Stimulated activated CD8-positive, alpha-beta memory T cell treated with anti-CD3 and anti-CD28 coated beads, Interleukin-7, amount 100 ng/mL, for 1 hour (primary cell): ENCODE measurements at places on chromosomes 1 and 21.

DNA sequence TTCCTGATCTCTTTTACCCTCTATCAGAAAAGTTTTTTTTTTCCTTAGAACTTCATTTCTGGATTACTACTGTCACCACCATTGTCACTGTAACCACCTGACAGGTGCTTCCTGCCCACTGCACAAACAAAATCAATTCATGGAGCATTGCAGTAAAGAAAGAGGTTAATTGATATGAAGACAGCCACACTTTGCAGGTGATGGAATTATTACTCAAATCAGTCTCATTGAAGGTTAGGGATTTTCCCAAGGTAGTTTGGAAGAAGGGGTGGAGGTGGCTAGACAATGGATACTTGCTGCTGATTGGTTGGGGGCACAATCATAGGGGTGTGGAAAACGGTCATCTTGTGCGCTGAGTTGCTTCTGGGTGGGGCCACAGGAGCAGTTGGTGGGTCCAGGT lies 230.8 kb upstream of the CACYBP start:
- no peak for DNase-seq

GRCh38 chr1:38839363-38839762 lies 20.2 kb downstream of the RRAGC start:
- DNase-seq: no peak

GRCh38 chr1:98360864-98361263 lies 300.7 kb upstream of the SNX7 start:
- no peak for DNase-seq

DNA sequence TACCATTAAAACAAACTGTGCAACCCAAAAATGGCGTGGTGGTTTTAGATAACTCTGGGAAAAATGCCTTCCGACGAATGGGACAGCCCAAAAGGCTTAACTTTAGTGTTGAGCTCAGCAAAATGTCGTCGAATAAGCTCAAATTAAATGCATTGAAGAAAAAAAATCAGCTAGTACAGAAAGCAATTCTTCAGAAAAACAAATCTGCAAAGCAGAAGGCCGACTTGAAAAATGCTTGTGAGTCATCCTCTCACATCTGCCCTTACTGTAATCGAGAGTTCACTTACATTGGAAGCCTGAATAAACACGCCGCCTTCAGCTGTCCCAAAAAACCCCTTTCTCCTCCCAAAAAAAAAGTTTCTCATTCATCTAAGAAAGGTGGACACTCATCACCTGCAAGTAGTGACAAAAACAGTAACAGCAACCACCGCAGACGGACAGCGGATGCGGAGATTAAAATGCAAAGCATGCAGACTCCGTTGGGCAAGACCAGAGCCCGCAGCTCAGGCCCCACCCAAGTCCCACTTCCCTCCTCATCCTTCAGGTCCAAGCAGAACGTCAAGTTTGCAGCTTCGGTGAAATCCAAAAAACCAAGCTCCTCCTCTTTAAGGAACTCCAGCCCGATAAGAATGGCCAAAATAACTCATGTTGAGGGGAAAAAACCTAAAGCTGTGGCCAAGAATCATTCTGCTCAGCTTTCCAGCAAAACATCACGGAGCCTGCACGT lies 82.1 kb downstream of the PRDM2 start:
- DNase-seq: no peak

DNA sequence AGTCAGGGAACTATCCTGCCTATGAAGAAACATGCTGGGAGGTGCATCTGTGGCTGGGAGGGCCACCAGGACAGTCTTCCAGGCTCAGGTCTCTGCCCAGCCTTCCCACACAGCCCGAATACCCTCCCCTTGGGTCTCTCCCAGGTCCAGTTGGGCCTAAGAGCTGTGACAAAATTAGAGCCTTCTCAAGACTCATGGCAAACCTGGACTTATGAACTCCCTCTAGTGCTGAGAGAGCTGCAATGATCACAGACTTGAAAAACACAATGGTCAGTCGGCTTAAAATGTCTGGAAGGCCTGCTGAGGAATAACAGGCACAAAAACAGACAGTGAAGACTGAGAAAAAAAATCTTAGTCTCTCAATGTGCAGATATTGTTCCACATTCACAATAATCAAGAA lies 325.1 kb downstream of the BRINP2 start:
- DNase-seq: no peak

DNA sequence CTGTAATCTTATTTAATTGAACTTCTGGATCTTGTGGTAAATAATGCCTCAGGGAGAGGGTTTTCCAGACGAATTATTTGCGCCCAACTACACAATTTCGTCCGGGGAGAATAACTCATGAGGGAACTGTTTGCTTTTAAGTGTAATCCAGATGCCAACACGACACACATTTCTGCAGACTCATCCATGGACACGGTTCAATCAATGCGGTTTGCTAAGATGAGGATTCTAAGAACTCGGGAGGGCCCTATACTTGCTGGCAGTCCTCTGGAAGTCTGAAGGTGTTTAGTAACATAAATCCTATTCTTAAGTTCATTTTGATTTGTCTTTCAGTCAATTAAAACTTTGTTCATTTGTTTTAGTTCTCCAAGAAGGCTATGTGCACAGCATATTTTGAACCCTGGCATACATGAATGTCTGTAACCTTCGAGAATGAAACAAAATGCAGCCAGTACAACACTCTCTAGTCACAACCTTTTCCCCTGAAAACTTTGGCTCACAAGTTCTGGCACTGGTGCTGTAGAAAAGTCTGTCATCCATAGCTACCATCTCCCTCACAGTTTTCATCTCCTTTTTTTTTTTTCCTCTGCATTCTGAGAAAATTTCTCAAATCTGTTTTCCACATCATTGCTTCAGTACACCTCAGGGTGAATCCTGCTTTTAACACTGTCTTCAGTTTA lies 38.8 kb downstream of the DIPK1A start:
- DNase-seq: no peak

GRCh38 chr1:236083650-236084385 lies 18.9 kb upstream of the NID1 start:
- no peak for DNase-seq

DNA sequence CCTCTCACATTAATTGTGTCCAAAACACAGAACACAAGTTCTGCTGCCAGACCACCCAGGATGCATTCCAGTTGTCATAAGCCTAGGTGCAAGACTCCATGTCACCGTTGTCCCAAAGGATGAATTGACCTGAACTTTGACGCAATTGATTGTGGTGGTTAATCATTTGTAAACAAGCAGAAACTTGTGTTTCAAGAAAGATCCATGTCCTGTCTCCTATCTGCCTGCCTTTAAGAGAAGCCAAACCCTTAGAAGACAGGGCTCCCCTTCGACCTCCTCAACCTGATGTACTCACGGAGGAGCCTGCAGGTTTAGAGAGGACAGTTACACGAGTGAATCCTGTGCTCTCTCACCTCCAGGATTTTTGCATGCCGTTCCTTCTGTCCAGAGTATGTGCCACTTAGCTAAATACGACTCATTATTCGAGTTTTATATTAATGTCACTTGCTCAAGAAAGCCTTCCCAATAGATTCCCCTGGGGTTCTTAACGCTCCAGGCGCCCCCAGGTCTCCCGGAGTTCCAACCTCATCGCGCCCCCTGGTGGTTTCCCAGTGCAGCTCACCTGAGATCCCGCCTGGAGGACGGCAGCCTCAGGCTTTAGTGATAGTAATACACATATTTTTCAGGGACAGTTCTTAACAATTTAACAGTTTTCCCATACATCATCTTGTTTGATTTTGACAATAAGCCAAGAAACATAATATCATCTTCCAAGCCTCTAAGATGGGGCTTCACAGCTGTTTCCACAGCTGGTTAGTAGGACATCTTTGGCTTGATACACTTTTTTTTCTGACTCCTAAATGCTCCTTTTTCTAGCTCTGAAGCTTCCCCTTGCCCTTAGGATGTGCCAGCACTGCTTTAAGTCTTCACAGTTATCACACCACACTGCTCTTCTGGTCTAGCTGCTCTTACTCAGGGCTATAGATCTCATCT lies 2.4 kb upstream of the C8B start:
- no peak for DNase-seq

- no peak for DNase-seq
These were observed 32.2 kb upstream of the SYT2 start for GRCh38 chr1:202742496-202742895.

DNA sequence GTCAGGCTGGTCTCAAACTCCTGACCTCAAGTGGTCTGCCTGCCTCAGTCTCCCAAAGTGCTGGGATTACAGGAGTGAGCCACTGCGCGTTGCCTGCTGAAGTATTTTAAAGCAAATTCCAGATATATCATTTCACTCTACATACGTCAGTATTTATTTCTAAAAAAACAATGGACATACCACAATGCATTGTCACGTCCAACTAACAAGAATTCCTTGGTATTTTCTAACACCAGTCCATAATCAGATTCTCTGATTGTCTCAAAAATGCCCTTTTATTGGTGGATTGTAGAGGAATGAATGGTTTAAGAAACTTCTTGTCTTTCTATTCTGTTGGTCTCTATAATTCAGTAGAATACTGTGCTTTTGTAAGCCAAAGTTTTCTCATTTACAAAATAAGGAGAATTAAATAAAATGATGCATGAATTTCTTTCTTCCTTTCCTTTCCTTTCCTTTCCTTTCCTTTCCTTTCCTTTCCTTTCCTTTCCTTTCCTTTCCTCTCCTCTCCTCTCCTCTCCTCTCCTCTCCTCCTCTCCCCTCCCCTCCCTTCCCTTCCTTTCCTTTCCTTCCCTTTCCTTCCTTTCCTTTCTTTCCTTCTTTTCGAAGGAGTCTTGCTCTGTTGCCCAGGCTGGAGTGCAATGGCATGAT lies 55.8 kb downstream of the VPS13D start:
- no peak for DNase-seq

DNA sequence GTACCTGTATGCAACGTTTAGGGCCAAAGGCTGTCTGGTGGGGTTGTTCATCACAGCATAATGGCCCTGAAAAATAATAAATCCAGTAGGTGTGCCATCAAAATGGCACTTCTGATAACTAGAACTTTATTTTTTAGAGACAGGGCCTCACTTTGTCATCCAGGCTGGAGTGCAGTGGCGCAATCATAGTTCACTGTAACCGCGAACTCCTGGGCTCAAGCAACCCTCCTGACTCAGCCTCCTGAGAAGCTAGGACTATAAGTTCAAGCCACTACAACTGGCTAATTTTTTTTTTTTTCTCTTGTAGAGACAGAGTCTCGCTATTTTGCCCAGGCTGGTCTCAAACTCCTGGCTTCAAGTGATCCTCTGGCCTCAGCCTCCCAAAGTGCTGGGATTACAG lies 4.7 kb downstream of the SNAPIN start:
- DNase-seq: no peak

DNA sequence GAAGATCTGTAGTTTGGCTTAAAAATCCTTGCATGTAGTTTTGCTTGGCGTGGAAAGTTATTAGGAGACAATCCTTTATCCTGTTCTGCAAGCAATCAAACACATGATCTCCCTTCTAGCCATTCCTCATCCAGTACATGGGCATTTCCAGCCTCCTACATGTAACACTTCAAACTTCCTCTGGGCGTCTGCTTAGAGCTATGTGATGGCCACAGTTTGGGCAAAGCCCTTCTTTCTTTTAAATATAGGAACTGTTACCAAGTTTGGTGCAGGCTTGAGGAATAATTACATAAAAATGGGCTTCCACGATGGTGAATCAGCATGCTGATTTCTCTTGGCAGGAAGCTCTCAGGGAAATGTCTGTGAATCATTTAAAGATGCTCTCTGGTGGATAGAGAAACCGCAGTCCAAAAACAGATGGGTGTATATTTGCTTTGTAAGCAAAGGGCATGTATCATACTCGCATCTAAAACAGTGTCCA lies 176.9 kb upstream of the FMN2 start:
- no peak for DNase-seq

DNA sequence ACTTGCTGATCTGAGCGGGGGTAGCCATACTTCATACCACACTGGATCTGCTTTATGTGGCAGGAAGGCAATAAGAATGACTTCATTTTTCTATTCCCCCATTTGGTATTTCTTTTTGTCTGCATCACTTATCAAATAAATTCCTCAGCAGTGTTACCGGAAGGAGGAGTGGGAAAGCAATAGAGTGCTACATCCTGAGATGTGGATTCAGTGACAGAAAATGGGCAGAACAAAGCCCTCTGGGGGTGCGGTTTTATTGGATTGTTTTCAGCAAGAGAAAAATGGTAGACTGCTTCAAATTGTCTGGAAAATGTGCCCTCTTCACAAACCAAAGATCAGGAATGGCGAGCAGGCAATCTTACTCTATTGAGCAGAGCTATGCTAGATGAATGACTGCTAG lies 751.9 kb upstream of the NEGR1 start:
- no peak for DNase-seq

DNA sequence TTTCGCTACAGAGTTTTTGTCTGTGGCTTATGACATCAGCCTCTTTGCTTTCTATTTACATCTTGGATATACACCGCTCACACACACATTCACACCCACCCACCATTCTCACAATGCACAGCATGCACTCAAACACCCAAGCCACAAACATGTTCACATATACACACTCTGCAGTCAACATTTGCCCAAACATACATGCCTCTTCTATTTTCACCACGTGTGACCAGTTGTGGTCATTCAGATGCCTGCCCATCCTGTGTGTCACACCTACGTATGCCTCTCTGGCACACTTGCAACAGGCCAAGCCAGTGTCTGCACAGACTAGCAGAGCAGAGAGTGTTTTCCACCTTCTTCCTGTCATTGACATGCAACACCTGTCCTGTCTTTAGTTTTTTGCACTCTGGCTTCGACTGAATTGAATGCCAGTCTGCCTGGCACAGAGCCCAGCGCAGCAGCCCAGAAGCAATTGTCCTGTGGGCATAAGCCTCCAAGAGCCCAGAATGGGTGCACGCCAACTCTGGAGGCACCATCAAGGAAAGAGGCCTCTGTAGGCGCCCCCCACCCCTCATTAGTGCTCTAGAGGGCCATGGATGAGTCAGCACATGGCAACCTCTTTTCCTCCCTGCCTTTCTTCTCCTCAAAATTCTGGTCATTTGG lies 37.7 kb upstream of the LRRN2 start:
- no peak for DNase-seq

GRCh38 chr1:46569116-46569515 lies 17.7 kb upstream of the KNCN start:
- DNase-seq: no peak

DNA sequence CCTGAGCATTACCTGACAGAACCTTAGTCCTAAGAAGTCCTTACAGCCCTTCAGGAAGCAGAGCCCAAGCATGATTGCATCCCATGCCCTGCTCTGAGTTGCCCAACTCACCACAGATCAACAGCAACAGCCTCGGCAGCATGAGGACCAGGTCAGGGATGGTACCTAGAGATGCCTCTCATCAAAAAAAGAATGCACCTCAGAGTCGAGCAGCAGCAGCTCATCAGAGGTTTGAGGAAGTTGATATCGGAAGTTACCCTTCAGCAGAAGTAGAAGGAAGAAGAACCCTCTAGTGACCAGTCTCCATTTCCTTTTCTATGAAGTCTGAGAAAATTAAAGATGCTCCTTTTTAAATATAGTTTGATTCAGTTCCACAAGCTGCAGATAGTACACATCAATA lies at the start of gene FCRL1:
FCRL1 (minus strand) TSS at position 225 of the 400 bp plus-strand sequence; CDS start at position 142, 83 bp downstream.
- DNase-seq: no peak

- no peak for DNase-seq
These were observed 4.0 kb upstream of the IFI16 start for GRCh38 chr1:159005676-159006075.

GRCh38 chr1:68745011-68745410 lies 248.1 kb upstream of the DEPDC1 start:
- no peak for DNase-seq
